OCI-LY7 (cell line): ENCODE measurements at places on chromosomes 5 and 9. TPM values are rescaled to one million over a fixed set of nuclear protein-coding genes. Genes with fewer than 3 reads are reported as not detected.
A peak's percentile ranks its signal among the peaks of the same experiment; 100 is the strongest.

The RLN2 gene
- total RNA-seq, result 3.8 and 4.4 TPM in 2 replicates

The PCDHGA3 gene
- 0.36 and 0.65 TPM in 2 replicates for total RNA-seq

The CTNNAL1 gene
- total RNA-seq, result 35.3 and 38.5 TPM in 2 replicates

The SUSD3 gene
- total RNA-seq, result 94.1 and 116 TPM in 2 replicates

The OR1L6 gene
- not detected in 2 replicates for total RNA-seq

DNA sequence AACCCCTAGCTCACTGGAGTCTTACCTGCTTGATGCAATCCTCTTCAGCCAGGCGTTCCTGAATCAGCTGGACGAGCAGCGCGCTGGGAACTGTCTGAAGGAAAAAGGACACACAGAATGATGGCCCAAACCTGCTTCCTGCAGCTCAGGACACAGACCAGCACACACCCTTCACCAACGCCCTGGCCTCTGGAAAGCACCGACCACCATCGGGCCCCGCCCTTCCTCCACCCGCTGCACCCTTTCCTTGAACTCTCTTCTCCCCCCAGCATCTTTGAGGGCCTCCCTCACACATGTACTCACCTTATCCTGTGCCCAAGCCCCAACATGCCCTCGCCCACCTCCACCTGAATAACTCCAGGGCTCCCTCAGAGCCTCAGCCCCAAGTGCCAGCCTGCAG is 23.3 kb downstream of the AK8 start:
- DNase-seq, result no peak

GRCh38 chr9:78685471-78685870 is 388.5 kb downstream of the PSAT1 start:
- DNase-seq, result no peak

DNA sequence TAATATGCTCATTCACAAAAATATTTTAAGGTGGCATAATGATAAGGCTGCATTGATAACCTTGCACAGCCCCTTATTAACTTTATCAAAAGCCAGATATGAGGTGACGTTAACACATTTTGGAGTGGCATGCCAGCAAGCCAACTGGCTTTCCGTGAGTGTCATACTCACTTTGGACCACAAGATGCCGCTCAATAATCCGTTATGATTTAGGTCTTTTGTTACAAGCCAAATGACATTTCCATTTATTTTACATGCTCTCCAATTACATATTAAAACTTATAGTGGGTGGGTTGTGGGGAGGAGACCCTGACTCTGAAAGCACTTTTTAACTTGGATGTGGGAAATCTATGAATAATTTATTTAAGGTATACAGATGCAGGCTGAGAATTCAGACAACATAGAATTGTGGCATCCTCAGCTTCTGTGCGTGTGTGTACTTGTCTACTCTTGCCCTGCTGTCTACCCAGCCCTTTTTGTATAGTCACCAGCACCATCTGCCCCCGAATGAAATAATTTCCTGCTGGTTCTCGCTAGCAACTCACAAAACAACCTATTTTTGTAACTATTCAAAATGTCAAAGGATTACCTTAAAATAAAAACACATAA is 305.1 kb downstream of the PSAT1 start:
- peak; percentile 34 for DNase-seq

- DNase-seq, result no peak
Measured at GRCh38 chr5:149340920-149341319, 4.4 kb upstream of the GRPEL2 start.

DNA sequence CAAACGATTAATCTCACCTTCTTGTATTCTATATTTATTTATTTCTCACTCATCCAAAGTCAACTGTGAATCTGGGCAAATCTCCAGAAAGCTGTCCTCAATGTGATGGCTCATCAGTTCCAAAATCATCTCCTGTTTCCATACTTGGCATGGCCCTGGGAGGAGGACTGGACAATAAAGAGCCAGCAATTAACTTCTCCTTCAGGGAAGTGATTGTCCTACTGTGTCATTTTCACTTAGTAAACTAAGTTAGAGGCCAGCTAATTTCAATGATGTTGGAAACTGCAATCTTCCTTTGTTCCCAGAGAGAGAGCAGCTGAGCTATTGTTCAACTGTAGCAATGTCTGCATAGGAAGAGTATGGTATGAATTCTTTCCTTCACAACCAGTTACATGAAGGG is 17.5 kb downstream of the CDH12 start:
- DNase-seq, result no peak

GRCh38 chr5:74567411-74567995 is 73.0 kb downstream of the ENC1 start:
- no peak for DNase-seq

GRCh38 chr5:142016556-142016955 is 3.7 kb upstream of the GNPDA1 start:
- DNase-seq, result no peak

DNA sequence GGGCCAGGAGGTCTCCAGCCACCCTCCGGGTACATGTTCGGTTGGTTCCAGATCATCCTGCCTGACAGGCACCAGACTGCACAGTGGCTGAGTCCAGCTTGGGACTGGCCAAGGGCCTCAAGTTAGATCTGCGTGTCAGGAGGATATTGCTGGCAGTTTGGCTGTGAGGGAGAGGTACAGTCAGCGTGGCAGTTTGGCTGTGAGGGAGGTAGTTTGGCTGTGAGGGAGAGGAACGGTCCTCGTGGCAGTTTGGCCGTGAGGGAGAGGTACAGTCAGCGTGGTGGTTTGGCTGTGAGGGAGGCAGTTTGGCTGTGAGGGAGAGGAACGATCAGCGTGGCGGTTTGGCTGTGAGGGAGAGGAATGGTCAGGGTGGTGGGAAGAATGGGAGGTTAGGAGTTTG is 39.0 kb downstream of the CACNA1B start:
- no peak for DNase-seq

GRCh38 chr5:74199005-74199404 is 441.5 kb downstream of the ENC1 start:
- no peak for DNase-seq
